ENCODE measurements at places on chromosomes 6 and 20. TPM values are rescaled to one million over a fixed set of nuclear protein-coding genes. Genes with fewer than 3 reads are reported as not detected.

DNA sequence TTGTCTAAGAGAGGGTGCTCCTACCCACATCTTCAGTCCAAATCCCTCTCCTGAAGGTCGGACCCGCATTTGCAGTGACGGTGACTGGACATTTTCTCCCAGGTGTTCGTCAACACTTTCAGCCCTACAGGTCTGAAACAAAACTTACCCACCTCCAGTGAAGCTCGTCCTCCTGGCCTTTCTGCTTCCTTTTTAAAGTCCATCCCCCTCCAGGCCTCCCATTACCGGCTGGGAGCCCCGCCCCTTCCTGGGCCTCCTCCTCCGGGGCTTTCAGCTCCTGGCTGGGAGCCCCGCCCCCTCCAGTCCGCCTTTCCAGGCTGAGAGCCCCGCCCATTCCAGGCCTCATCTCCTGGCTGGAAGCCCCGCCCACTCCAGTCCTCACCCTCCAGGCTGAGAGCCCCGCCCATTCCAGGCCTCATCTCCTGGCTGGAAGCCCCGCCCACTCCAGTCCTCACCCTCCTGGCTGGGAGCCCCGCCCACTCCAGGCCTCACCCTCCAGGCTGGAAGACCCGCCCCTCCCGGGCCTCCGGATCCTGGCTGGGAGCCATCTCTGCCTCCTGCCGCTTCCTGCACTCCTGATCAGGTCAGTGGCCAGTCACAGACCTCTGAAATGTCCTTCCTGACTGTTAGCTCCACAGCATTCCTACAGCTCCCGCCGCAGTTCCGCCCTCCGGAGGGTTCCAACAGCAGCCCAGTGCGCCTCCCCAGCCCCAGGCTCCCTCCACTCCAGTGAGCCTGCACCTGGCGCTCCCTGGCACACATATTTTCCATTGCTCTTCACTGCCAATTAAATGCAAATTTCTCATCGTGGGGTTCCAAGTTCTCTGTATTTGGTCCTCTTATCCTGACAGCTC lies 98.5 kb downstream of the LY86 start:
- DNase-seq: peak; percentile 97

TSPO2 gene
- total RNA-seq: not detected

TINAG gene
- not detected for total RNA-seq

STX11 gene
- total RNA-seq: 1.3 TPM

- DNase-seq: no peak
Measured at GRCh38 chr20:5785146-5785545, 34.9 kb downstream of the SHLD1 start.

GRCh38 chr6:18441251-18441979 lies 54.3 kb downstream of the RNF144B start:
- DNase-seq: peak; percentile 24

- peak; percentile 89 for DNase-seq
Measured at GRCh38 chr6:2988426-2989331, 11.0 kb upstream of the NQO2 start.

PTK6 gene
- 1.8 TPM for total RNA-seq

TSBP1 gene
- total RNA-seq: not detected

GRCh38 chr6:707576-708236 lies 14.8 kb upstream of the EXOC2 start:
- DNase-seq: no peak

ISM1 gene
- total RNA-seq: not detected

- peak; percentile 82 for DNase-seq
Measured at GRCh38 chr20:8020314-8021079, 936 bp upstream of the TMX4 start.

RAET1L gene
- not detected for total RNA-seq

GRCh38 chr6:170063851-170064602 lies 226.9 kb downstream of the DLL1 start:
- no peak for DNase-seq
